ENCODE measurements at places on chromosomes 4 and X.

- peak; percentile 38 for DNase-seq
Observed at GRCh38 chr4:10019521-10020051, 1.7 kb downstream of the SLC2A9 start.

DNA sequence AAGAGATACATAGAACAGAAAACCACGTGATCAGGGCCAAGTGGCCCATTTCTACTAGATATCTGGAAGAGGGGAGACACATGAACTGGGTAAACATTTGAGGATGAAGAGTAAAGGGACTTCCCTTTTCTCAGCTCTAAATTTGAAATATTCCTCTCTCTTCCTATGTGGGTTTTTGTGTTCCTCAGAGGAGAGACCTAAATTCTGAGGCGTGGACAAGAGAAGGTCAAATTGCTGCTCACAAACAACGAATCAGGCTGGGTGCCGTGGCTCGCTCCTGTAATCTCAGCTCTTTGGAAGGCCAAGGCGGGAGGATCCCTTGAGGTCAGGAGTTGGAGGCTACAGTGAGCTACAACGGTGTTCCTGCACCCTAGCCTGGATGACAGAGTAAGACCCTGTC, 216.0 kb downstream of the PTTG2 start:
- no peak for DNase-seq

DNA sequence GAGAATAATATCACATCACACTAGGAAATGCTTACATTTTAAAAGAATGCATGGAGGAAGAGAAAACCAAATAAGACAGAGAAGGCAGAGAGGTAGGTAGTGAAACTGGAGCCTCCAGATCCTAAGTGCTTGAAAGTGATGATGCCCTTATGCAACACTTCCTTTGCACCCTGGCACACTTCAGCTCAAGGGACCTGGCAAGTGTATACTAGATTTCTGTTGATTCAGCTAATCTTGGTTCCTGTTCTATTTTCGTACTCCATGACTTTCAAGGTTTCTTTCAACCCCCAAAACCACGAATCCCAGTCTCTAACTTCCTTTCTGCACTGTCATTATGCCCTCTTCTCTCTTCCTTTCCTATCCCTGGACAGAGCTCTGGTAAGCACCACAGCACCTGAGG, 36.9 kb upstream of the SH3KBP1 start:
- peak; percentile 61 for DNase-seq

- DNase-seq = peak; percentile 39
Observed at GRCh38 chrX:53337101-53337500, 55.7 kb upstream of the IQSEC2 start.

GRCh38 chr4:158130204-158130603, 42.6 kb downstream of the GASK1B start:
- DNase-seq = no peak

DNA sequence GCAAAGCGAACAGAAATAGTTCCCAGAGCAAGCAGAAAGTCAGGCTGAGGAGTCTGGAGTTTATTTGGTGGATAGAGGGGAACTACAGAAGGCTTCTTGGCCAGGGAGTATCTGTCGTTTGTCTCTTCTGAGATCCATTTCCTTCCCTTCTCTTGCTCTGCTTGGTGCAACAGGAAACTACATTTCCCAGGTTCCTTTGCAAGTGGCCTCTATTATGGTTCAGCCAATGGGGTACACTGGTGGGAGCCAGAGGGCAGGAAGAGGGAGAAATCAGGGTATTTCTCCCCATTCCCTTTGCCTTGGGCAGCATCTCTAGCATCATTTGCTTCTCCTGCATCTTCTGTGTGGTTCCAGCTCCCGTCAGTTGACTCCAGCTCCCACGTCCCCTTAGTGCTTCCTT, 142.1 kb downstream of the BCOR start:
- DNase-seq = peak; percentile 53

GRCh38 chr4:79065262-79065661, 126.0 kb upstream of the PAQR3 start:
- peak; percentile 19 for DNase-seq

DNA sequence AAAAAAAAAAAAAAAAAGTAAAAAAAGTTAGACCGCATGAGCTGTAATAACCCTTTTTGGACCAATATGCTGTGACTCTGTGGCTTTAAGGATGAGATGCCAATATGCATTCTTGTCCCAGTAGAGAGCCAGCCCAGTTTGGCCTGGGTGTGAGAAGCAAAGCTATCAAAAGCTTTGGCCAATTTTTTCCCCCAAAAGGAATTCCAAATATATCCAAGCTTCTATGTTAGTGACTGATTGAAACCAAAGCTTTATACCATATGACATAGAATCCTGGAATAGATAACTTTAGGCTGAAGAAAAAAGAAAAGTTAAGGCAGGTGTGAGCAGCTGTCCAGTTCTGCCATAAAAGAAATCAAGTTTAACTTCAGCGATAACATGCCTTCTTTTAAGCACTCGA, 30.5 kb upstream of the RBPJ start:
- DNase-seq = no peak

DNA sequence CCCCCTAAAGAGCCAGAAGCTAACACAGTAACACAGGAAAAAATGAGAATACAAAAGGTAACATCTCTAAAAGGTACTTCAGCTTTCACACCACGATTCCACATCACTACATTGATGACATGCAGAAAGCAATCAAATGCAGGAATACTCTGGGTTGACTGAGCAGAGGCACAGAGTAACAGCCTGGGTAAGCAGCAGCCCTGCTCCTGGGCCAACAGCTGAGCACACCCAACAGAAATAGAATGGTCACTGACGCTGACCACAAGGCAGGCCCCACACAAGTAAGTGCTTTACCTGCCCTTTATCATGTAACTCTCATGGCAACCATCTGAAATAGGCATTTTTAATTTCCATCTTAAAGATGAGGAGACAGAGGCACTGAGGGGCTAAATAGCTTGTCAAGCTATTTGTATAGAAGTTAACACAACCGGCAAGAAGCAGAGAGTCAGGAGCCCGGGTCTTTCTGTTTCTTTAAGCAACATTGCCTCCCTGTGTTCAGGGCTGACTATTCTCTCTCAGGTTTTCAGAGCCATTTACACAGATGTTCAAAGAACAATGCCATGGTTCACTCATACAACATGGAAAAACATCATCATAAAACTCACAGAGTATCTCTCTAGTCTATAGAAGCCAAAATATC, 168.9 kb downstream of the ZNF674 start:
- DNase-seq = peak; percentile 62

GRCh38 chr4:21290562-21290961, 590.3 kb downstream of the PACRGL start:
- peak; percentile 19 for DNase-seq

DNA sequence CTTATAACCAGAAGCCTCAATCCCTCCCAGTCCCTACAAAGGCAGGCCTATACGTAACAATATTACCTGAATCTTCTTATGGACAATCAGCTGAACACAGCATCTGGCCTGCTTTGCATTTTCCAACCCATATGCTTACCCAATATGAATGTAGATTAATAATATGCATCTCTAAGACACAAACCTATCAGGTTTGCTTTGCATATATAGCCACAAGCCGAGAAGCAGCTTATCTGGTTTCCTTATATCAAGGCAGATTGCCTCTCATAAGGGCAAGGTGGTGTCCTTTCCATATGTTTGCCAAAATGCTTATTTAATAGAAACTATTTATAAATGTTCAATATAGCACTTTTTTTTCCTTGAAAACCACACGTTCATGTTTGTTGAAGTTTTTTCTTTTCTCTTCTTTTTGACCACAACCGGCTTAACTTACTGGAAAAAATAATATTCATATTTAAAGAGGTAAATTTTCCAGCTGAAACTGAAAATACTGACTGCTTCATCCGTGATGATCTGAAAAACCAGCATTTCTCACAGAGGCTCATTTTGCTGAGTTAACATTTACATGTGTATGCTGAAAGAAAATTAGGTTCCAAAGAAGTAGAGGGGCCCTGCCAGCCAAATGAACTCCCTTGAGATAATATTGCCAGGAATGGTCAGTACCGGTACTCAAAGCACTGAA, 3.8 kb downstream of the IL21 start:
- no peak for DNase-seq

DNA sequence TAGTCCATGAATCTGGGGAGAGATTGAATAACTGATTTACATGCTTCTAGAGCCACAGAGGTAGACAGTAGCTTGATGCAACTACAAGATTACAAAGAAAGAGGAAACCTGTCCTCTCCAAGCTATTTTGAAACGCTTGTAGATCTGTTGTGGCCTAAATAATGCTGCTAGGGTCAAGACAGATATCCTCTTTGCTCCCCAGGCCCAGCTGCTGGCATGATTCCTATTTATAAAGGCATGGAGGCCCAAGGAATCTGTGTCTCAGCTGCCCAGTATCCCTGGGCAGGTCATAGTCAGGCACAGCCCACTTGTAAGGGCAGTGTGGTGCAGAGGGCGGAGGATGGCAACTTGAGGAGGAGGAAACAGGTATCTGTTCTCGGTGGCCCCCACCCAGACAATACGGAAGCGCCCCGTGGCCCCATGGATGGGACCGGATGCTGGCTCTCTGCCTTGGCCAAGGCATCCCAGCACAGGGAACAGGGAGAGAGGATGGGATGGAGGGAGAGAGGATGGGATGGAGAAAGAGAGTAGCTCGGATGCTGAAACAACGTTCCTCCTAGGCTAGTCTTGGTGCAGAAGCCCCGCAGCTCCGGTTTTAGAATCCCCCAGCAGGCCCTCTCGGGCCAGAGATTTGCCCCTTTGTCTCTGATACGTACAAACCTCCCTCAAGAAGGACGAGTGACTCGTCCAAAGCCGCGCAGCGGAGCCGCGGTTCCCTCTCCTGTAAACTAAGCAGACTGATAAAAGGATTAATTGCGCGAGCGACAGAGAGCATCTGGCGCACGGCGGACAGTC, 767 bp upstream of the SMIM20 start:
- no peak for DNase-seq

DNA sequence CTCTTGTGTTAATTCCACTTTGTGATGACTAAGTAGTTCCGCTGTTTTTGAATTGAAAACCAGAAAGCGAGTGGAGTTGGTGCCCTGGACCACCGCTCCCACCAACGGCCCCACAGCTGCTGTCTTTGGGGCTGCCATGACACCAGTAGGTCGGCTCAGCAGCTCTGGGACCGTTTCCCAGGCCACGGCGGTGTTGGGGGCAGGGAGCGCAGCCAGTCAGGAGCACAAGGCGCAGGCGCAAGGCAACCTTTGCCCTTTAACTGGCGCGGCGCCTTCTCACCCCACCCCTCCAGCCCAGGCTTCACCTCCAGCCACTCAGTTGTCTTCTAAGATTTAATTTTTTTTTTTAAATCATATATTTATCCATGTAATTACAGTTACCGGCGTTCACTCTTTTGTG, at the start of gene GK2:
Gene GK2 (minus strand): TSS at position 166 of the 400 bp plus-strand sequence. CDS start 28 bp downstream, at position 138.
- DNase-seq = no peak

DNA sequence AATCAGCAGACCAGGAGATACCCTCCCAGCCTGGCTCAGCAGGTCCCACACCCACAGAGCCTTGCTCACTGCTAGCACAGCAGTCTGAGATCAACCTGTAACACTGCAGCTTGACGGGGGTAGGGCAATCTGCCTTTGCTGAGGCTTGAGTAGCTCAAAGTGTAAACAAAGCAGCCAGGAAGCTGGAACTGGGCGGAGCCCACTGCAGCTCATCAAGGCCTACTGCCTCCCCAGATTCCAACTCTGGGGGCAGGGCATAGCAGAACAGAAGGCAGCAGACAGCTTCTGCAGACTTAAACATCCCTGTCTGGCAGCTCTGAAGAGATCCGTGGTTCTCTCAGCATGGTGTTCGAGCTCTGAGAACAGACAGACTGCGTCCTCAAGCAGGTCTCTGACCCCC, 15.1 kb upstream of the GABRA2 start:
- no peak for DNase-seq

DNA sequence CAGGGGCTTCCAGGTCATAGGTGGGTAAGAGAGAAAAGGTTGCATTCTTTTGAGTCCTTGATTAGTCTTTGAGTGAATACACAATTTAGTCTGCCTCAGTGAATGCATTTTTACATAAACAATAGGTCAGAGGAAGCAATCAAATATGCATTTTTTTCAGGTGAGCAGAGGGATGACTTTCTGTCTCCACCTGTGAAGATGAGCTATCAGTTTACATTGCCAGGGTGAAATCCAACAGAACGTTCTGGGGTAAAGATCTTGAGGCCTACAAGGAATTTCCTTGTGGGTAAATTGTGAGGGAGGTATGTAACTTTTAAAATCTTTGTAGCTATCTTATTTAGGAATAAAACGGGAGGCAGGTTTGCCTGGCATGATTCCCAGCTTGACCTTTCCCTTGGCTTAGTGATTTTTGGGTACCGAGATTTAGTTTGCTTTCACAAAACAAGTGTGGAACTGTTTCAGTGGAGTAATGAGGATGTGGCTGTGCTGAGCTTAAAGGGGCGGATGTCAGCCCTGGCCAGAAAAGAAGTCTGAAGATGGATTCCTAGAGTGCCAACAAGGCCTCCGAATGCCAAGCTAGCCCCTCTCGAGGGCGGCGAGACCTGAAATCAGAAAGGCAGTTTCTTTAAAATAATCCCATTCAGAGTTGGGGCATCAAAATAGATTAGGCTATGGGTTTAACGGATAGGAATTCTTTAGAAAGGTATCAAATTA, 29.5 kb downstream of the TMEM131L start:
- no peak for DNase-seq

- DNase-seq = peak; percentile 25
Observed at GRCh38 chrX:107025545-107025944, 25.5 kb upstream of the MORC4 start.

DNA sequence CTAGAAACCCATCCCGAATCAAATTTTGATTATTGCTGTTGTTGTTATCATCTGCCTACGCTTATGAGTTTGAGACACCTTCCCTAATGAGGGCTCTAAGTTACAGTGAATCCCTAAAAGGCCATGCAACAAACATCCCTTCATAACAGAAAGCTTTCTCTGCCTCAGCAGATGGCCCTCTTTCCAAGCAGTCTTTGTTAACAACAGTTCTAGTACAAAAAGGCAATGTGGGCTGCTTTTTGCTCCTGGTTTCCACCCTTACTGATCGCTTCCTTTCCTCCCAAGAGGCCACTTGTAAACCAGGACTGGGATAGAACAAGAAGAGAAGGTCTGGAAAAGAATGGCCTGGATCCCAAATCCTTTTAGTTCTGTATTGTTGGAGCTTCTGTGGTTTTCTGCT, 24.2 kb downstream of the GPC4 start:
- DNase-seq = no peak

DNA sequence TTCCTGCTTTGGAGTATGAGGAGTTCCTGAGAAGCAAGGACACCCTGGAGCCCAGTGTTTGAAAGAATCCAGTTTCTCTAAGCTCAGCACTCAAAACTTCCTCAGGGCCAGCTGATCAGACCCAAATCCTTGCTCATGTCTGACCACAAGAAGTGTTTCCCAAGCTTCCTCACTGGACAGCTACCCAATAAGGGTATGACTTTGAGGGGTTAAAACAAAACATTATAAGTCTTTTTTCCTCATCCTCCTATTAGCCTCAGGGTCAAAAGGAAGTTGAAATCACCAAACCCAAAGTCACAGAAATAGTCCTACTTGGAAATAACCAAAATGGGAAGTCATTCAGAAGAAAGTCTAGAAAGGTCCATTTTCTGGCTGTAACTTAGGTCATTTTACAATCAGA, 13.7 kb downstream of the ZBTB33 start:
- no peak for DNase-seq

DNA sequence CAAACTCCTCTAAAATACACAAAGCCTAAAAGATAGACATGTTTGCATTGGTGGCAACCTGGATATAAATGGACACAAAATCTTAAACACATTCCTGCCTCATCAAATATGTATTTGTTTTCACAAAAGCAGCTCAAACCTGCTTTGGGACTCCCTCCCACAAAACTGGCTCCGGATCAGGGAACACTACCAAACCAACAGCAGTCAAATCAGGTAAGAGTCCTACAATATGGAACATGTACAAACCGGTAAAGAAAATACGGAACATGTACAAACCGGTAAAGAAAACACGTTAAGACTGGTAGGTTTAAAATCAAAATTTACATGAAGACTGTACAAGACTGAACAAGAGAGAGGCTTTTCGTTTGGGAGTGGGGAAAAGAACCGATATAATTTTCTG, 4.3 kb downstream of the AMTN start:
- DNase-seq = no peak

Data from NB4 (cell line).